ENCODE measurements at places on chromosomes 5 and 9. TPM values are rescaled to one million over a fixed set of nuclear protein-coding genes. Genes with fewer than 3 reads are reported as not detected.
A peak's percentile ranks its signal among the peaks of the same experiment; 100 is the strongest.

CPLANE1 gene
- total RNA-seq: 2.8 TPM

EIF4E1B gene
- not detected for total RNA-seq

FGF1 gene
- total RNA-seq: not detected

PCDHA4 gene
- not detected for total RNA-seq

CCL27 gene
- total RNA-seq: not detected

ORM2 gene
- total RNA-seq: not detected

TAF11L14 gene
- not detected for total RNA-seq

- no peak overlapping the region for H3K27ac ChIP-seq
- DNase-seq: no peak
- no peaks in the 10 kb centered on the region for H3K4me1 ChIP-seq
- no peaks in the 10 kb centered on the region for H3K36me3 ChIP-seq
These were observed 11.4 kb upstream of the CRHBP start for GRCh38 chr5:76941442-76941841.

DNA sequence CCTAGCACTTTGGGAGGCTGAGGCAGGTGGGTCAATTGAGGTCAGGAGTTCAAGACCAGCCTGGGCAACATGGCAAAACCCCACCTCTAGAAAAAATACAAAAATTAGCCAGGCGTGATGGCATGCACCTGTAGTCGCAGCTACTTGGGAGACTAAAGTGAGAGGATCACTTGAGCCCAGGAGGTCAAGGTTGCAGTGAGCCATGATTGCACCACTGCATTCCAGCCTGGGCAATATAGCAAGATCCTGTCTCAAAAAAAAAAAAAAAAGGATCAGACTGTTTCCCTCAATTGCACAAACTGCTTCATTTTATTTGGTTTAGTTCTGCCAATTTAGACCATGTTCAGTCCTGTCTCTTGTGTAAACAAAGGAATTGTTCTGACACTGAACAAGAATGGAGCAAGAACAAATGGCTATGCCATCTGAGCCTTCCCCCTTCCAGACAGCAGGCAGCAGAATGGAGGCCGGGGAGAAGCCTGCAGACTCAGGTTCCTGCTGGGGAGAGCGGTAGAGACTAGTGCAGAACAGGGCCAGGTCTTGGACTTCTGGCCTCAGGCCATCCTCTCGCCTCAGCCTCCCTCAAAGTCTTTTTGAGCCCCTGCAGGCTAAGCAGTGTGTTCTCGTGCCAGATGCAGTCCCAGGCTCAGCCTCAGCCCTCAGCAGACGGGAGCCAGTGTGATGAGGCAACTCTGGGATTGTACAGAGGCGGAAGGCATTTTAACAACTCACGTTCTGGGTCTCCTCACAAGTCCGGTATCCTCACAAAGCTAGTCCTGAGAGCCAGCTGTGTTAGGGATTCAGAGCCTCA is 18.2 kb downstream of the HNRNPH1 start:
- DNase-seq: no peak
- H3K27ac ChIP-seq: no peak overlapping the region
- H3K4me3 ChIP-seq: no peak overlapping the region
- peaks cover 40% of the 10 kb centered on the region for H3K36me3 ChIP-seq
- no peaks in the 10 kb centered on the region for H3K27me3 ChIP-seq

DNA sequence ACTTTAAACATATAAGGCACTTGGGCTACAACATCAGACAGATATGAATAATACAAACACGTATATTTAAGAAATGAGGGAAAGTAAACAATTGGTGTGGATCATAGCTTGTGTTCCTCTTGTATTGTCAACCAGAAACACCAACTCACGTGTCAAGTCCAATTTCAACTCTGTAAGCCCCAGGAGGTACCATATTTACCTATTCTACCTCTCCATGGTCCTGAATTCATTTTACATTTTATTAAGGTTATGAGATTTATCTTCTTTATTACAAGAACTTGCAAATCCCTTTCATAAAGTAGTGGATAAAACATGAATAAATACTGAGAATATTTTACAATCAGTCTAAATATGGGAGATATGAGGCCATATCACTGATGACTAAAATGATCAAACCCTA is 501.6 kb downstream of the MAT2B start:
- H3K27me3 ChIP-seq: no peaks in the 10 kb centered on the region
- DNase-seq: no peak
- H3K36me3 ChIP-seq: no peaks in the 10 kb centered on the region
- no peak overlapping the region for H3K4me3 ChIP-seq
- no peak overlapping the region for H3K27ac ChIP-seq
- no peaks in the 10 kb centered on the region for H3K4me1 ChIP-seq

GRCh38 chr9:86485359-86485758 is 131.1 kb upstream of the TUT7 start:
- H3K4me1 ChIP-seq: no peaks in the 10 kb centered on the region
- no peak overlapping the region for H3K4me3 ChIP-seq
- no peaks in the 10 kb centered on the region for H3K36me3 ChIP-seq
- H3K27me3 ChIP-seq: peaks cover 3% of the 10 kb centered on the region
- no peak for DNase-seq

GRCh38 chr5:117973785-117974184 is 1014.6 kb downstream of the DTWD2 start:
- no peaks in the 10 kb centered on the region for H3K4me1 ChIP-seq
- no peaks in the 10 kb centered on the region for H3K27me3 ChIP-seq
- DNase-seq: no peak
- no peak overlapping the region for H3K4me3 ChIP-seq

GRCh38 chr5:132770476-132771159 is 6.4 kb downstream of the SEPTIN8 start:
- no peak overlapping the region for H3K27ac ChIP-seq
- H3K27me3 ChIP-seq: no peaks in the 10 kb centered on the region
- no peak overlapping the region for H3K4me3 ChIP-seq
- H3K36me3 ChIP-seq: no peaks in the 10 kb centered on the region
- no peaks in the 10 kb centered on the region for H3K4me1 ChIP-seq
- no peak for DNase-seq

DNA sequence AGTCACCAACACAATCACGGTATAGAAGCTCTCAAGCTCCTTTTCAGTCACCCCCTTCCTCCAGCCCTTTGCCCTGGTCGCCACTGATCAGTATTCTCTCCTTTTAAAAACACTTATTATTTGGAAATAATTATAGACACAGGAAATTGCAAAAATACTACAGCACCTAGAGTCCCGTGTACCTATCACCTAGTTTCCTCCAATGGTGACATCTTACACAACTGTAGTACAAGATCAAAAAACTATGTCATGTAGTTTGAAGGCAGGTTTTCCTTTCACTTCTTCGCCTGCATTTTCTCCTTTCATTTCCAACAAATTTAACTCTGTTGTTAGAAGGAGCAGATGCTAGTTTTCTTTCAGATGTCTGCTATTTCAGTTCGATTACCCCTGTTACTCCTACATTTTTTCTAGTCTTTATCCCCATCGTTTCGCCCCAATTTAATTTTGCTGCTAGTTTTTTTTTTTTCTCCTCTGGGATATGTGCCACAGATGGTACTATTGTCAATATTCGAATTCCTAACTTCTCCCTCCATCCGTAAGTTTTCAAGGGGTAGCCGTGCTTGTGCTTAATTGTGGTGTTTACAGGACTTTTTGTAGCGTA is 612 bp upstream of the ATG10 start:
- H3K27ac ChIP-seq: peak overlapping the region; percentile 94
- H3K27me3 ChIP-seq: no peaks in the 10 kb centered on the region
- H3K36me3 ChIP-seq: no peaks in the 10 kb centered on the region
- peaks cover 14% of the 10 kb centered on the region for H3K4me1 ChIP-seq
- H3K4me3 ChIP-seq: peak overlapping the region; percentile 100

- H3K27me3 ChIP-seq: peaks cover 3% of the 10 kb centered on the region
- H3K4me3 ChIP-seq: no peak overlapping the region
- no peak overlapping the region for H3K27ac ChIP-seq
These were observed 8.9 kb downstream of the UBE2QL1 start for GRCh38 chr5:6457592-6457991.

GRCh38 chr9:27538647-27539046 is 9.0 kb upstream of the MOB3B start:
- no peaks in the 10 kb centered on the region for H3K27me3 ChIP-seq
- H3K4me3 ChIP-seq: no peak overlapping the region
- peaks cover 12% of the 10 kb centered on the region for H3K36me3 ChIP-seq
- no peak overlapping the region for H3K27ac ChIP-seq

DNA sequence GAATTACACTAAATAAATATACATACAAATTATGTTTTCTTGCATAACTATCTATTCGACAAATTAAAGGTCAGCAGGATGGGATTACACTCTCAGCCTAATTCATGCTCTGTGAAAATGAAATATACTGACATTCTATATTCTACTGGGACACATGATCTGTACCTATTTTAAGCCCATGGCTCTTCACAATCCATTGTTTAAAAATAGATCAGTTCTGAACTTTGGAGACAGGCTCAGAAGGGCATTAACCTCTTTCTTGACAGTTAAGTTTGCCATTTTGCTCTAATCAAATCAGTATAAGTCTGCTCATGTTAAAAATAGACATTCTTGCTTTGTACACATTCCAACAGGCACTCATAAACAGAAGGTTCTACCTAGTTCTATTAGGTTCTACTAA is 361.2 kb downstream of the HCN1 start:
- no peak overlapping the region for H3K27ac ChIP-seq
- no peaks in the 10 kb centered on the region for H3K4me1 ChIP-seq
- H3K4me3 ChIP-seq: no peak overlapping the region
- no peaks in the 10 kb centered on the region for H3K36me3 ChIP-seq

- peaks cover 9% of the 10 kb centered on the region for H3K27me3 ChIP-seq
- H3K4me1 ChIP-seq: peaks cover 43% of the 10 kb centered on the region
- H3K36me3 ChIP-seq: no peaks in the 10 kb centered on the region
- H3K4me3 ChIP-seq: peak overlapping the region; percentile 68
- peak; percentile 88 for DNase-seq
These were observed 1.6 kb upstream of the GADD45G start for GRCh38 chr9:89602978-89603766.

DNA sequence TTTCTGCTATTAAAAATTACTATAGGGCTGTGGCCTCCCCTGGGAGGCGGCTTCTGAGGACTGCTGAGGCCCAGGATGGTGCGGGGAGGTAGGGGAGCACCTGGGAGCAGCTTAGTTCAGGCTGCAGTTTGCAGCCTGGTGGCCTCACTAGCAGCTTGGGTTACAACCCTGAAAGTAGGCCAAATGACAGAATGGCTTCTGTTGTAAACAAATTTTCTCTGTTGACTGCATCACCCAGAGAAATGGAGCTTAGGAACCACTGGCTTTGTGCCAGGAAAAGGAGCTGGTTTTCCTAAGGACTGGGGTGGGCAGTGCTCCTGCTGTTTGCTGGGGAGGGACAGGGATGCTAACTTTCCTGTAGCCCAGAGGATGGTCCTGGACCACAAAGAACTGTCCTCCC is 130.3 kb downstream of the ENTREP1 start:
- H3K36me3 ChIP-seq: no peaks in the 10 kb centered on the region
- no peak overlapping the region for H3K27ac ChIP-seq
- no peak for DNase-seq
- no peaks in the 10 kb centered on the region for H3K4me1 ChIP-seq

GRCh38 chr5:62214701-62215100 is 91.3 kb upstream of the KIF2A start:
- H3K36me3 ChIP-seq: no peaks in the 10 kb centered on the region
- no peak for DNase-seq
- H3K27ac ChIP-seq: no peak overlapping the region
- H3K27me3 ChIP-seq: peaks cover 13% of the 10 kb centered on the region
- no peak overlapping the region for H3K4me3 ChIP-seq

- DNase-seq: no peak
- H3K4me3 ChIP-seq: no peak overlapping the region
- no peaks in the 10 kb centered on the region for H3K4me1 ChIP-seq
- no peaks in the 10 kb centered on the region for H3K36me3 ChIP-seq
- no peaks in the 10 kb centered on the region for H3K27me3 ChIP-seq
These were observed 65.1 kb upstream of the NEURL1B start for GRCh38 chr5:172575816-172576545.
